ENCODE measurements at places on chromosomes 4 and X.
A peak's percentile ranks its signal among the peaks of the same experiment; 100 is the strongest.

DNA sequence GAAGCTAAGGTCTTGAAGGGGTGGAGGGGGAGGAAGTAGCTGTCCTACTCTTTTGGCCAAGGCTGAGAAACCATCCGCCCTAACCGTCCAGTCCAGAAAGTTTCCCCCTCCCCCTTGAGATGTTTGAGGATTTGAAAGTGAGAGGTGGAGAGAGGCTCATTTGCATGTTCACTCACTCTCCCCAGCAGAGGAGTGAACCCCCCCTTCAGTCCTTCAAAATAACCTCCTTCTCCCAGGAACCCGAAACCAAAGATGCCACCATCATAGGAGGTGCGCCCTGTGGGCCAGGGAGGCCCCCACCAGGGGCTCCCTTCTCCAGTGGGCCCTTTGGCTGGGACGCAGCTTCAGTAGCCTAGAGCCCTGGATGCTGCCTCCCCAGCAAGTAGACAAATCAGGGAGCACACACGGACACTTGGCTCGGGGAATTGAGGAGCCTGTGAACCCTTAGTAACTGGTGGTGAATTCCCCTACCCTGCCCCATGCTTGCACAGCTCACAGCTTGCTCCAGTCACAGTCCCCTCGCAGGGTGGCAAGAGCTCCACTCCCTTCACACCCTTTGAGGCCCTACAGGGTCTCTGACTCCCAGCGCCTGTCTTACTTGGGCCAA lies 25.6 kb downstream of the ELF4 start:
- DNase-seq = peak; percentile 67

DNA sequence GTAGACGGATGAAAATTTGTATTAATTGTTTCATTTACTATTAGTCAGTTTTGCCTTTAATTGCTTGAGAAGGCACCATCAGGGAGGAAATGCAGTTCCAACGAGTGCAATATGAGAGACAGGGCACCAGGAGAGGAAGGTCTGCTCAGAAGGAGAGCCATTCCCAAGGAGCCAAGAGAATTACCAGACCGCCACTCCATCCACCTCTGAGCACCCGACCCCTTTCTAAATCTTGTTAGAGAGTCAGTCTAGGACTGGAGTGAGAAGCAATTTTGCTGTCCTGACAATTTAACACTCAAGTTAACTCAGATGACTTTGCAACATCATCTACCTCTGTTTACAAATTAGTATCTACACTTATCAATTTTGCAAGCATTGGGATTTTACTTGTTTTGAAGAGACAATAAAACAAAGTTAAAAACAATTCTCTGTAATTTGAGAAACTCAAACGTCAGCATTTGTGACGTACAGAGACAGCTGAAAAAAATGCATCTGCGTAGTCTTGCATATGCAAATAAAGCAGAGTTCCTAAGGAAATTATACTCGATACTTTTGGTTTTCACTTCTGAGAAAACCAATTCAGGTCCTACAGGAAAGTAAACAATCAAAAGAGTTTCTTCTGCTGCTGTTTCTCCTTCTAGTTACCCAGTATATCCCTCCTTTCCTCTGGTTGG lies 1704.7 kb upstream of the TENM3 start:
- DNase-seq = no peak

DNA sequence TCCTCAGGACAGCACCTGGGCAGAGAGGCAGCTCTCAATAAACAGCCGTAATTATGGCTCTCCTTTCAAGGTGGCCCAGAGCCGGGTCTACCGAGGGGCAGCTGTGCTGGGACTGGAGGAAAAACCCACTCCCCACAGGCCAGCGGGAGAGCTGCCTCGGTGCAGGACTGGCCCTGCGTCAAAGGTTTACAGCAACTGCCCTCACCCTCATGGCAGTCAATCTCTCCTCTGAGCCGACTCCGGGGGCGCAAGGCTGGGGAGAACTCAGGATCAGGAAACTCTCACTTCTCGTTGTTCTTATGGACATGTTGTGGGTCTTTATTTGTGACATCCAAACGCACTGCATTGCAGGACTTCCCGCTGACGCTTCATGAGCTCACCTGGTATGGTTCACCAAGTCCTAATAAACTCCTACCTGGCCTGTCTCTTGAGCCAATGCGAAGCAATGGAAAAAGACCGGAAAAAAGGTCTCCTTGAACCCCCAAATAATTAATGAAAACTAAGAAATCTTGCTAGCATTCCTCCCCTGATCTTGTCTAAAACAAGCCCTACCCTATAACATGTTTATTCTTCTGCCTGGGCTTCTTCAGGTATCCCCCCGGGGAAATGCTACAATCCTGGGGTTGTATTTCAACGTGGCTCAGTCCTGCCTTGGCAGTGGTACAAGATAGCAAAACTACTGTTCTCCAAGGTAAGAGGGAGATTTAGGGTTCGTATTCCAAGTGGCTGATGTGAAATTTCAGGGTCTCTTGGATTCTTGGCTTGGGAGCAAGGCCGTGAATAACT lies 50.1 kb upstream of the CDKN2AIP start:
- no peak for DNase-seq

DNA sequence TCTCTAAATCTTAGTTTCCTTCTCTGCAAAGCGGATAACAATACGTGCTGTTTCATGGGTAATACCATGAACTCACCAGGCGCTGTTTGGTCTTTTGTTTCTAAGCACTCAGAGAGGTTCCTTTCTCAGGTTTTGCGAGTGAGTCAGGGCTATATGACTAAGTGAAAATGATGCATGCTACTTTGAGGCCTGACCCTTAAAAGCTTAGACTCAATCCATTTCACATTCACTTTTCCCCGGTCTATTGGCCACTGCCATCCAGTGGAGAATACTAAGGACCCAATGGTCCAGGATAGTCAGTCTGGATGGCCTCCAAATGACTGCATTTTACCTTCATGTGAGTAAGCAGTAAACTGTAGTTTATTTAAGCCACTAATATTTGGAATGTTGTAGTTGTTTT lies 400.8 kb upstream of the SLIT2 start:
- DNase-seq = no peak

DNA sequence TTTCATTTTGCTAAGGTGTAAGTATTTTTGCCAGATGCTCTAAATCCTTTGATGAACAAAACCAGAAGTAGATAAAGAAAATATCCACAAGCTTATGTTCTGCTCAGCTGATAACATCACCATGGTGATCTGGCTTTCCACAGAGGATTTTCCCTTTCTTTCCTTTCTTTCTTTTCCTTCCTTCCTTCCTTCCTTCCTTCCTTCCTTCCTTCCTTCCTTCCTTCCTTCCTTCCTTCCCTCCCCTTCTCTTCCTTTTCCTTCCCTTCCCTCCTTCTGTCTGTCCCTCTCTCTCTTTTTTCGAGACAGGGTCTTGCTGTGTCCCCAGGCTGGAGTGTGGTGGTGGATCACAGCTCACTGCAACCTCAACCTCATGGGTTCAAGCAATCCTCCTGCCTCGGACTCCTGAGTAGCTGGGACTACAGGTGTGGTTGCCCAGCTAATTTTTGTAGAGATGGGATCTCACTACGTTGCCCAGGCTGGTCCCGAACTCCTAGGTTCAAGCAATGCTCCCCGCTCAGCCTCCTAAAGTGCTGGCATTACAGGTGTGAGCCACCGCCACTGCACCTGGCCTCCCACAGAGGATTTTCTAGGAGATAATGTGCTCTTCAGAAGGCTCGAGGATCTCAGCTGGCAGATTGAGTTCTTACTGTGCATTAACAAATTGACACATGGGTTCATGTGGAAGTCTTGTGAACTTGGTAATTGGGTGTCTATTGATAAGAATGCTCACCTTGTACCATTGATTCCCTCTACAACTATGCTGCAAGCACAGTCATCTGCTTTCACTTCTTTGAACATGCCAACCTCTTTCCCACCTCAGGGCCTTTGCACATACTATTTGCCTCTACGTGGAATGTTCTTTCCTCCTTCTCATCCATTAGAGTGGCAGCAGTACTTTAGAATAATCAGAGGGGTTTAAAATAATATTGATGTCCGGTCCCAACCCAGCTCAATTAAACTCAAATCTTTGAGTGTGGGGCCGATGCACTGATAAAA lies 1.4 kb upstream of the RHOH start:
- no peak for DNase-seq

DNA sequence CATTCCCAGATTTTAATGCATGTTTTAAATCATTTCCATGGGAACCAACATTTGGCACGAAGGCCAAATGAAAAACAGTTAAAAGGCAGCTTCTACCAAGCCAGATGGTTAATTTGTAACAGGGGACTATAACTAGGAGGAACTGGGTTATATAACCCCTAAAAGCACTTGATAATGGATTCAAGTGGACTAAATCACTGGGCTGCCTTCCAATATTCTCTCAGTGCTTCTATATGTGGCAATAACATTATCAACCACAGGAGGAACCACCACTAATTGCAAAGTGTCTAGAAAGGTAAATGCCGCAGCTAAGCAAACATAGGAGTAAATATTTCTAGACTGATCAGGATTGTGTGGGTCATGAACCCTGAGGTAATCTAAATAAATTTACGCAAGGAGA lies 391.5 kb downstream of the UBE2NL start:
- DNase-seq = no peak

DNA sequence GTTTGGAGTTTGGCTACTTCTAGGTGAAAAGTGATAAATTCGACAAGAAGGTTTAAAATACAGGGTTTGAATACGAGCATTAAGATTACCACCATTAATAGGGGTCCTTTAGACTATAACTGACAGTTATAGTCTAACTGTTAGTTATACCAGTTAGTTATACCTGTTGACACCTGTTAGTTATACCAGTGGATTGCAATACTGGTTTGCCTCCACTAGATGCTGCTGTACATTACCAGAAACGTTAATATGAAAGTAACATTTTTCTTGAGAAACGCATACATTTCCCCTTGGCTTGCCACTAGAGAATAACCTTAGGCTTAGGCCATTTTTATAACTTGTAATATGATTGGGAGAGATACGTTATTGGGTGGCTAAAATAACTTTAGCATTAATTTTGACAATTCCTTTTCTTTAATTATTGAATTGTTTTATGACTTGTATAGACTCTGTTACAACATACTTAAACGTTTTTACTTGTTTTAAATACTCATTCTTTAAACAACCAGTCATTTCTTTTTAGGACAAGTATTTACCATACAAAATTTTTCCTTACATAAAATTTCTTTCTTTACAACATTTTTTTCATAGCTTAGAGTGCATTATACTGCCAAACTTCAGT lies 911.2 kb downstream of the FSTL5 start:
- DNase-seq = no peak

All from activated CD8-positive, alpha-beta memory T cell treated with anti-CD3 and anti-CD28 coated beads for 24 hours (primary cell).